Non-pigmented ciliary epithelial cell (primary cell): ENCODE measurements at places on chromosomes 12 and 14.

DNA sequence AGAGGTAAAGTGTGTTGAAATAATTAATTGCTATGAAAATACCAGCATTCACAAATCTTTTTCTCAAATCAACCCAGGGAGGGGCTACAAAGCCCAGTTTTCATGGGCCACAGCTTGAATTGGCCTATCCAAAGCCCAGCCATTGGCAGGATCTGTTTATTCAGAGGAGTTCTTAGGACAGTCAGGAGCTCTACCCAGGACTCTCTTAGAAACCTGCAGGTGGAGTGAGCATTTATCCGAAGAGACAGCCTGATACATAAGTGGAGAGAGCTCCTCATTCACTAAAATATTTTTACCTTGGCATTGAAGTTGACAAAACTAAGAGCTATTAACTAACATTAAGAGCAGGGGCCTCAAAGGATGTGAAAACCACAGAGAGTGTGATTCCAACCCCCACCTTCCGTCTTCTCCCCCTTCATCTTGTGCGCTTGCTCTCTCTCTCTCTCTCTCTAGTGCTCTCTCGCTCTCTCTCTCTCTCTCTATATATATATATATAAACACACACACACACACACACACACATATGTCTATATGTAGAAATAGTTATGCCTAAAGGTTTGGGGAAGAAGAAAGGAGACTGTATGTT, 315.5 kb downstream of the SNAPC1 start:
- DNase-seq: no peak

DNA sequence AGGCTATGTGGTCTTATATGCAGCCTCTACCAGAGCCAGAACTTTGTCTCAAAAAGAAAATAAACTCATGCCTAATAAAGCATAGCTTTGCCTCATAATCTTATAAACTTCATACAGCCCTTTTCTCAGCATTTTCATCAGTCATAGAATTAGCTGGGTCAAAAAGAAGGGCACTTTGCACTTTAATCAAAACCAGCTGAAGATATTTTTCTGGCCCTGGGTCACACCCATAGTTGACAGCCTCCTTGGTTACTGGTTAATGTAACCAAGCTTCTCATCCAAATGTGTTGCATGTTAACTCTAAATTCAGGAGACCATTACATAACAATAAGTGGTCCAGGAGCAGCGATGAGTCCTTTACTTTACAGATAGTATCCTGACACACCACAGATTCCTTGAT, 558.2 kb downstream of the FLRT2 start:
- DNase-seq: no peak

DNA sequence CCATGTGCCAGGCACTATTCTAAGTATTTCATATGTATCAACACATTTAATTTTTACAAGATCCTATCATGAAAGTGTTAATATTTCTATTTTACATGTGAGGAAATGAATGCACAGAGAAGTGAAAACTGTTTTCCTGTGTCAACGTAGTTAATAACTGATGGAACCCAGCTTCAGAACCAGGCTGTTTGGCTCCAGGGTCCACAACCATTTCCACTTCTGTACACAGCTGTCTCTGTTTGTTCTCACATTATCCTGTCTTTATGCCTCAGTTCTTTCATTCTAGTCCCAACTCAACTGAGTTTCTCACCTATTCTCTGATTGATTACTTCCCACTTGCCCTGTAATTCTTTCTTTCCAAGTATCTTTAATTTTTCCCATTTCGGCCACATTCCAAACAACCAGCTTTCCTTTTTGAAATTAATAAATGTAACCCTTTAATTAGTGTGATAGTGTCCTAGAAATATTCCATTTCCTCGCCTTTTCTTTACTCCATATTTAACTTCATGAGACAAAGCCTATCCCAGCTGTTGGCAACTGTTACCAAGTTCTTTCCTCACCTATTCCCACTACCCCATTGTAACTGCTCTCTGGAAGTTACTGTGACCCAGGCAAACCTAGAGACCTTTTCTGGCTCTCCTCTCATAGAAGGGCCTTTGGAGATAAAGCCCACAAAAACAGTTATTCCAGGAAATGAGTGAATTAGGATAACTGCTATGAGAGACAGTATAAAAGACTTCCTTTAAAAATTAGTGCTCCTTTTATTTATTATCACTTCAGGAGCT, 218.7 kb downstream of the RASSF9 start:
- DNase-seq: no peak

- DNase-seq: no peak
These were observed 10.8 kb upstream of the PPP1R13B start for GRCh38 chr14:103858063-103858781.

DNA sequence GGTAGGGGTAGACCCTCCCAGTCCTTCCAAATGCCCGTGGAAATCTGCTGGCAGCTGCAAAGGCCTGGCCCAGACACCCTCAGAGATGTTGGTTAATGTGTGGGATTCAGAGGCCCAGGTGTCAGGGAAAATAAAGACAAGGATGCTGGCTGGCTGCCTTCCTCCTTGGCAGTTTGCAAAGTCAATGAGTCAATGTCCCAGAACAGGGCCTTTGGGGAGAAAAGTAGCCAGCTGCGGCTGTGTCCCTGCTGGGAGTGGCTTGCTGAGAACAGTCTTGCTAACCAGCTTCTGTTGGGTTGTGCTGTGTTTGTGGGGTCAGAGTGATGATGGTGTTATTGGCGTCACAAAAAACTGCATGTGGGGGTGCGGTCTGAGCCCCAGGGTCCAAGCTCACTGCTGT, 29.2 kb downstream of the GLRX5 start:
- no peak for DNase-seq

DNA sequence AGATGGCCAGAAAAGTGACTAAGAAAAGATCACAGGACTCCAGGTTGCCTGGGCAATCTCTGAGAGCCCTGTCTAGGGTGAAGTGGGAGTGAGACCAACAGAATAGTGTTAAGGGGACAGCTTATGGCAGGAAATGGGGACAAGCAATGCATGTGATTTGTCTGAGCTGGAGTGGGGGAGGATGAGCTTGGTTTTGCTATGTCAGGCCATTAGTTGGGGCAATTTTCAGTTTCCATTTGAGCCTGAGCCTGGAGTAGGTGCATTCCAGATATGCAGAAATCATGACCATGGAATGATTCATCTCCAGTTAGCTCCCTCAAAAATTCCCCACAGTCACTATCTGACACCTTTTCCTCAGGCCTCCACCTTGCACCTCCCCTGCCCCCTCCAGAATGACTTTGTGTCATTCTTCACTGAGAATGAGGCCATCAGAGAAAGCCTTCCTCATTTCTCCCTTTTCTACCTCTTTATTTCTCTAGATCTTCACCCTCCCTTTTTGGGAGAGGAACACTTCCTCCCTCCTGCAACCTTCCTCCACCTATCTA, 150.9 kb upstream of the PLEKHG7 start:
- DNase-seq: peak; percentile 60

GRCh38 chr14:76958980-76959710, 69.4 kb downstream of the IRF2BPL start:
- no peak for DNase-seq

GRCh38 chr12:132588821-132589669, 21.3 kb downstream of the LRCOL1 start:
- DNase-seq: no peak

DNA sequence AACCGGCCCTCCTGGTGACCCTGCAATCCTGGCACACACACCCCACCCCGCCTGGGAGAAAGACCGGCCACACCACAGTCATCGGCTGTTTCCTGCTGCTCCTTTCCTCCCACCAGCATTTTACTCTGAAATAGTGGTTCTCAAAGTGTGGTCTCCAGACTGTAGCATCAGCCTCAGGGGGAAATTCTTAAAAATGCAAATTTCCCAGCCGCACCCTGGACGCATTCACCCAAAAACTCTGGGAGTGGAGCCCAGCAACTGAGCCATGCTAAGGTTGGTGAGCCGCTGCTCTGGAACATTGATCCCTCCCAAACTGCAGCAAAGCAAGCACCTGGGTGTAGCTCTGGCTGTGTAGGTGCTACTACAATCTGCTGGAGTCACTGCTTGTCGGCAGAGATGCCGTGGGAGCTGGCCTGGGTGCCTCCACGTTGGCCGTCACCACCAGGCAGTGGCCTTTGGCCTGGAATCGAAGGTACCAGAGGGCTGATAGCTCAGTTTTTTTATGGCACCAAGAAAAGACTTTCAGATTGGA, 38.4 kb upstream of the BCL2L14 start:
- no peak for DNase-seq

DNA sequence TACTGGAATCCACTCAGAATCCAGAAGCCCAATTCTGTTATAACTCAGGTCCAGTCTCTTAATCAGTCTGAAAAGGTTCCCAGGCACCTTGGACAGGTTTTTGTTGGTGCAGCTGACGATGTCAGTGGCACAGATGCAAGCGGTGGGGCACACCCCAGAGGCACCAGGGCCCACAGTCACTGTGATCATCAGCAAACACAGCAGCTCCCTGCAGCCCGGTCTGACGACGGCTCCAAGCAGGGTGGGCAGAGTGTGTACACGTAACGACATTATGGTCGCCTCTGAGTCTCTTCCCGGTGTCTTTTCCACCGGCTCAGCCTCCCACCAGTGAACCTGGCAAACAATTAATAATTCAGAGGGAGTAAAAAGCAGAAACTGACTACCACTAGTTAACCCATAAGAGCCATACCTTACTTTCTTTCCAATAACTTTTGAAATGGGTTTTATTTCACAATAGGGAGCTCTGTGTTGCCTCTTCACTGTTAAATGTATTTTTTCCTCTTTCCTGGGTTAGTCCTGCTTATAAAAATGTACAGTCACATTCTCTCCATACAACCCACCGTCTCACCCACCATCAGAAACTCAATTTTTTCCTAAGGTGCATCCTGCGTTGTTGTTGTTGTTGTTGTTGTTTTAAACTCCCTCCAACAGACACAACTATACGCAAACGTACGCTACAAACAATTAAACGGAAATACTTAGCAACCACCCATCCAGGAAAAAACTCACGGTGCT, 521 bp upstream of the PCED1B start:
- DNase-seq: no peak

GRCh38 chr14:35814371-35815005, 5.4 kb upstream of the RALGAPA1 start:
- no peak for DNase-seq

GRCh38 chr12:69655616-69656340, 43.3 kb downstream of the BEST3 start:
- peak; percentile 88 for DNase-seq

DNA sequence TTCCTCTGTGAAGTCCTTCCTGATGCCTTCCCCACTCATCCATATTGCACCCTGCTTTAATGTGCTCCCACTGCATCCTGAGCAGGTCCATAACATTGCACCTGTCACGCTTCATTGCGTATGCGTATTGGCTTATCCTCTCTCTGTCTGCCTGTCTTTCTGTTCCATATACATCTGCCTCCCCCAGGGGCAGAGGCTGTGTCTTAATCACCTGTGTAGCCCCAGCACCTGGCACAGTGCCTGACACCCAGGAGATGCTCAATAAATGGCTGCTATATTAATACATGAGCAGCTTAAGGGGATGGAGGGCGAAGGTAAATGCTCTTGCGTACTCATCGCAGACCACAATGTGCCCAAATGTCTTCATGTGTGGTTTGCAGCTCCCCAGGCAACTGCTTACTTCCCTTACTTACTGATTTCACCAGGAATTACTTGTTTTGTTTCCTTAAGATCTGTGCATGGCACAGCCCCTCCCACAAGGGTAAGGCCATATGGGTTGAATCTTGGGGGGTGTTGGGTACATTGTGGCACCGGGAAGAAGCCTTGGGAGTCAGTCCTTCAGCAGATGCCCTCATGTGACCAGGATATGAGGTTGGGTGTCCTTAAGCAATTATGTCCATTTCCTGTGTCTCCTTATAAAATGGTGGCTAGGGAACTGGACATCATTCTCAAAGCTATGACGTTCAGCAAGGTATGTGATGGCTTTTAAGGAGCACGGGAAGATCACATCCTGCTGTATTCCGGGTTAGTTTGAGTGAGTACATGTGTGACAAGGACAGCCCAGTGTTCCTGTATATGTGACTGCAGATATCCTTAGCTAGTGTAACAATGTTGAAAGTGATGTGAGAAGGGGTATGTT, 848 bp upstream of the CPNE6 start:
- no peak for DNase-seq

- peak; percentile 53 for DNase-seq
These were observed 105.8 kb downstream of the AVPR1A start for GRCh38 chr12:63045020-63045860.

DNA sequence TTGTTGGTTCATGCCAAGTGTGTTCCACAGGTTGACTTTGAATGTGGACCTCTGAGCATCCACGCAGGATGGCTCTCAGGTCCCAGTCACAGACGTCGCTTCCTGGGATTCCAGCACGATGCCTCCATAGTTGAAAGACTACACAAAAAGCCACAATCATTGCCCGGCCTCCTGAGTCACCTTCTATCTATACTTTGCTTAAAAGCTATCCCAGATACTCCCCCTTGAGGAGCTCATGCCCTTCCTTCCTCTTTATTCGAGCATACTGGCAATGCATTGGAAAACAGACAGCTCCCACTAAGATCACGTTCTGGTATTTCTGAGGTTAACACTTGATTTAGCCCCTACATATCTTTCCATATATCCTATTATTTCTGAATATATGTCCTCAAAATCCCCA, 40.1 kb downstream of the ZNF664 start:
- no peak for DNase-seq

DNA sequence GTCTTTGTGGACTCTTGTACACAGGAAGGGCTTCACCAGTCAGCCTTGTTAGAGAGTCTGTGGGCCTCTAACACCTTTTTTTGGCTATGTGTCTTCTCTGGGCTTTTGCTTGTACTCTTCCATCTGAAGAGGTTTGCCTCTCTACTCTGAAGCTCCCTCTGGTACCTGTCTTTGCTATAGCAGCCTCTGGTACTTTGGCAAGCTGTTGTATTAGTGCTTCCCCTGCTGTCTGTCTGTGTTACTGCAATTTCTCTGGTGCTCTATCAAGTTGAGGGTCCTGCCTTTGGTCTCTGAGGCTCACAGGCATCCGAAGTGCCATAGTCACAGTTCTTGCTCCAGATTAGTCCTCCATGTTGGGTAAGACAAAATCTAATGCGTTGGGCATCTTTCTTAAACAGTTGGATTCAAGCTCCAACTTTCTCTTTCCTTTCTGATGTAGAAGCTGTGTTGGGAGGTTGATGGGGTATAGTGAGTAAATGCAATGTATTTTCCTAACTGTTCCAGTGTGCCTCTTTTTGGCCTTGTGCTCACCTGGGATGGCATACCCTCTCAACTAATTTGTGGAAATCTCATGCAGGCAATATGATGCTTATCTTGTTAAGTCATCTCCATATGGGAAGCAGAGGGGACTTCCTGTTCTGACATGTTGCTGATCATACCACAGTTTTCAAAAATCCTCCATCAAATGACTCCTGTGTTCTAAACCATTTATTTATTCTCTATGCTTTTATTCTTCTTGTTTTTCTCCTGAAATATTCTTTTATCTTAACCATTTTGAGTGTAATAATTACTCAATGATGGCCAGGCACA, 88.8 kb downstream of the ATF7IP start:
- DNase-seq: peak; percentile 4

DNA sequence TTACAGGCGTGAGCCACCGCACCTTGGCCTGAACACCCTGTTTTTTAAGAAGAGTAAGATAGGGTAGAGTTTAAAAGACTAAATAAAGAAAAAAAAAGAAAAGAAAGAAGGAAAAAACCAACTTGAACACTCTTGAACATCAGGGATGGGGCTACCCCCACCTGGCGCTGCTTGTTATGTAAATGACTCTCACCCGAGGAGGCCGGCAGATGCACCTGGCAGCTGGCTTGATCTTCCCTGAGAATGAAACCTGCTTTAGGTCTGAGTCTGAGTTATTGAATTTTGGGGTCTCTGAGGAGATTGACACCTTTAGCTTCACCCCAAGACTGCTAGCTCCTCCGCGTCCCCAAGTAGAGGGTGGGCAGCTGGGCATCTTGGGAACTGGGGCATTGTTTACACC, 15.5 kb upstream of the MEG3 start:
- no peak for DNase-seq

GRCh38 chr14:45089813-45090212, 5.9 kb downstream of the PRPF39 start:
- no peak for DNase-seq

GRCh38 chr12:1518591-1519516, 75.5 kb downstream of the FBXL14 start:
- peak; percentile 82 for DNase-seq
